ENCODE measurements at places on chromosomes 1 and 21.

GRCh38 chr21:33151941-33152731, 77.6 kb upstream of the IFNAR2 start:
- no peak for DNase-seq

GRCh38 chr1:48048064-48048463, 50.9 kb upstream of the TRABD2B start:
- DNase-seq: no peak

GRCh38 chr1:72050551-72050950, 231.8 kb downstream of the NEGR1 start:
- DNase-seq: no peak

DNA sequence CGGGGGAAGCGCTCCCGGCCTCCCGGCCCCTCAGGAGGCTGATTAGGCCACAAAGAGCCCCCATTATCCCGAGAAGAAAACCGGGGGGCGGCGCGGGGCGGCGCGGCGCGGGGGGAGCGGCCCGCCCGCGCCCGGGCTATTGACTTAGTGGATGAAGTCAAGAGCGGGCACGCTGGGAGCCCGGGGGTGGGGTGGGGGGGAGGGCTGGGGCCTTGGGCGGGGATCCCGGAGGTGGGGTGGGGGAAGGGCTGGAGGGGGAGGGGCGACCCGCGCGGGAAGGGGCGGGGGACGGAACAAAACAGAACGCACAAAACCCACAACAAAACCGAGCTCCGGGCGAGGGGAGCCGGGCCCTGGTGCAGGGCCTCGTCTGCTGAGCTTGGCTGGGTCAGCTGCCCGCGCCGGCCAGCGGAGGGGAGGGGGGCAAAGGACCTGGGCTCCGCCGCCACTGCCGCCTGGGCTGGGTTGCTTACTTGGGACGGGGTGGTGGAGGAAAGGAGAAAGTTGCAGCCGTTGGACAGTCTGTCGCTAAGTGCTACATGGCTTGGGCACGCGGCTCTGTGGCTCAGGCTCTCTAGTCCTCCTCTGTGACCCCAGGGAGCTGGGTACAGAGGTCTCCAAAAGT, 16.3 kb downstream of the PAX7 start:
- DNase-seq: no peak

DNA sequence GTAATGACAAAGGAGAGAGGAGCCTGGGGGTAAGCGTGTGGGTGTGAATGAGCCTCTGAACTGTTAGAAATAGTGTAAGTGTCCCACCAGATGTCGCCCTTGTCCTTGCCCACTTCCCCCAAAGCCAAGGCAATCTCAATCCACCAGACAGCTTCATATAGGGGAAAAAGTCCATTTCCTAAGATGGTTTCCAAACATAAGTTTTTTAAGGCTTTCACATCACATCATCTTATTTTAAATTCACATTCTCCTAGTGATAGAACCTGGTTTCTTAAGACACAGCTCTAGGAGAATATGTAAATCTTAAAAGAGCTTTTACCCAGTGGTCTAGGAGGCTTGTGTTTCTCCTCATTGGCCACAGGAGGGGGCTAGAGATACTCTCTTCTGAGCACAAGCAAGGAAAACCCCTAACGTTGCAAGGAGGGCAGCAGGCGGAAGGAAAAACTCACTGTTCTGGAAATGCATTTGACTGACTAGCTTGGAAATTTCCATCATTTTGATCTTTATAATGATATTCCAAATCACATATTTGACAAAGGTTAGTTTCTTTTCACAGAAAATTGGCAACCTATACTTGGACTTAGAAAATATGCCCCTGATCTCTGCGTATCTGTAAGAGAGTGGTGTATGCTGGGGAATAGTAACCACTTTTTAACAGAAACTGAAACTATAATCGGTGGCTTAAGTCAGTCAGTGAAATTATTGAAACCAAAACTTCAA, 51.9 kb upstream of the LPAR3 start:
- peak; percentile 74 for DNase-seq

- DNase-seq: peak; percentile 92
Observed at GRCh38 chr1:32208891-32209328, at the start of gene DCDC2B. Gene DCDC2B (plus strand): TSS chr1:32209089. CDS start chr1:32209094, 5 bp downstream.

- no peak for DNase-seq
Observed at GRCh38 chr1:8070381-8070811, 44.3 kb upstream of the ERRFI1 start.

DNA sequence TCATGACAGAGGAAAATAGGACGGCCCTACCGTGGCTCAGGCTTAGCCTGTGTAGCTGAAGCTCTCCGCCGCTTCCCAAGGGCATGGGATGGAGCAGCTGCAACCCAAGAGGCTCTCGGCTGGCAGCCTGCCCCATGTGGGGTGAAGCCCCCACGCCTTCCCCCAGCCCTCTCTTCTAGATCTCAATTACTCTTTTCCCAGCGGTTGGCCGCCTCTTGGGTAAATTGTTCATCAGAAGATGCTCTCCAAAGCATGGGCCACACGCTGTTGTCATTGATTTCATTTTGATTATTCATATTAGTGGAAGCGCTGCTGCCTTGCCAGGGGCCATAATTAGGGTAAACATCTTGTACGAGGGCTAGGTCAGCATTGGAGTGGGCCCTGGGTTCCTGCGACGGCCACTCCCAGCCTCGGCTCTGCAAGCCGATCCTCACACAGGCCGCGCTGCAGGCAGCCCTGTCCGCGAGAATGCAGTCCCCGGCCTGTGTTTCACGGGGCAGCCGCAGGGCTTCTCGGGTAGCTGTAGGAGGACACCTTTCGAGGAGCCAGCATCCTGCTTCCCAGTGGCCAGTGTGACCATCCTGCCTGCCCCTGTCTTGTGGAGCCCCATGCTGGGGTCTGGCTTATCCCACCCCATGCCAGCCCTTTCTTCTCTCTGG, 114.4 kb upstream of the VAMP3 start:
- DNase-seq: no peak

GRCh38 chr1:162458236-162458635, 39.4 kb upstream of the UHMK1 start:
- DNase-seq: no peak

- DNase-seq: peak; percentile 27
Observed at GRCh38 chr1:225318706-225319575, 108.9 kb downstream of the LBR start.

- no peak for DNase-seq
Observed at GRCh38 chr1:207064561-207064960, 11.5 kb downstream of the PFKFB2 start.

DNA sequence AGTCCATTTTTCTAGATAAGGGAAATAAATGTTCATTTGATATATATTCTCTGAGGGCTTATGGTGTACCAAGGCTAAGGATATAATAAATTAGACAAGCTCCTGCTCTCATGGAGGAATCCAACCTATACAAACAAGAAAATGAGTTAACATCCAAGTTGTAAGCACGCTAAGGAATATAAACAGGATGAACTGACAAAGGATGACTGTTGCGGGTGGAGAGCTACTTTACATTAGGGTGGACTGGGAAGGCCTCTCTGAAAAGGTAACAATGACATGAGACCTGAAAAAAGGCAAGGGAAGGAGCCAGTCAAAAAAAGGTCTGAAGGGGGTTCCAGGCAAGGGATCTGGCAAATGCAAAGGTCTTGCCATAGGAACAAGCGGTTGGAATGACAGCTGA, 3.1 kb downstream of the BCAR3 start:
- no peak for DNase-seq

DNA sequence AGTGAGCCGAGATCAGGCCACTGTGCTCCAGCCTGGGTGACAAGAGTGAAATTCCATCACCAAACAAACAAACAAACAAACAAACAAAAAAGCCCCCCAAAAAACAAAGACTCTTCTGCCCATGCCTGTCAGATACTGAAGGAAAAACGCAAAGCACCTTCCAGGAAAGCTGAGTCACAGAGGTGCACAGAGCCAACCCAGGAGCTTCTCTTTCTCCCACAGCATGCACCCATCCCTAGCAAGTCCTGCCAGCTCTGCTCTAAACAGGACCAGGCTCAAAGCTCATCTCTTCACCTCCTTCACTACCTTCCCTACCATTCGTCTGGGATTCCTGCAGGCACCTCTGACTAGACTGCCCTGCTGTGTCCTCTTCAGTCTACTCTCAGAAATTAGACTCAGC, 46.5 kb downstream of the ETS2 start:
- no peak for DNase-seq

DNA sequence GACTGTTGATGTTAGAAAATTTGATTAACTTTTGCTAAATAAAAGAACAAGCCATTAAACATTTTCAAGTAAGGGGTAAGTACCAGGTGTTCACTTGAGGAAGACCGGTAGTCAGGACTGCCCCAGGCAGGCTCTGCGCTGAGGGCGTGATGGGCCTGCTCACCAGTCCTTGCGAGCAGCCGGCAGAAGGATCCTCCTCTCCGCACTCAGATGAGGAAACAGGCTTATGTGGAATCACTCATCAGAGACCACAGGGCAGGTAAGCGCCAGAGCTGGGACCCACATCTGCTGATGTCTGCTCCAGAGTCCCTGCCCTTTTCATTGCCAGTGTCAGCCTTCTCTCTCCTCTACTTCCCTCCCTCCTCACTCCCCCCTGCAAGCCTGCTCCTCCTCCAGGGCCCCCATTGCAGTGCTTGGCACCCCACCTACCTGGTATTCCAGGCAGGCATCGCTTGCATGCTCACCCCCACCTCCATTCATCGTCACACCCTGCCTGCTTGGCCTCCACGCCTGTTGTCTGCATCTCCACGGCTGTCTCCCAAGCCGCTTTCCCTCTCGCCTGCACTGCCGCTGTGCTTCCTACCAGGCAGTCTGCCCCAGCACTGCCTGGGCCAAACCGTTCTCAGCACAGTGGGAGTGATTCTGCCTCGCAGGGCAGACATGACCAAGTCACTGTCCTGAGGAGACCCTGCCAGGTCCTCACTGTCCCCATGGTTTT, 24.7 kb upstream of the KDM4A start:
- DNase-seq: no peak

DNA sequence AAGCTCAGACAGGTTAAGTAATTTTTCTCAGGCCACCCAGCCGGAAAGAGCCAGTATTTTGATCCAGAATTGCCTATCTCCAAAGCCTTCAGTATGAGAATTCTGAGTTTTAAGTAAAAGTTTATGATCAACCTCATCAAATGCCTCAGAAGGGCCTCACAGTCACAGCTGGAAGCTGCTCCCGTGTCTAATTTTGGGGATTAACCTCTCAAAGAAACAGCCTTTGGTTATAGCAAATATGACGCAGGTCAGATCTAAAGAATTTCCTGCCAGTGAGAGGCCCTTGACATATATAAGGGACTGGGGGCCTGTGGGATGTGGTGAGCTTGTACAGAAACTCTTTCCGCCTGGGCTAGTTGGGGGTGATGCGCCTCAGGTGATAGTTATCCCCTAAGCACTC, 2.3 kb downstream of the EXTL1 start:
- DNase-seq: no peak

DNA sequence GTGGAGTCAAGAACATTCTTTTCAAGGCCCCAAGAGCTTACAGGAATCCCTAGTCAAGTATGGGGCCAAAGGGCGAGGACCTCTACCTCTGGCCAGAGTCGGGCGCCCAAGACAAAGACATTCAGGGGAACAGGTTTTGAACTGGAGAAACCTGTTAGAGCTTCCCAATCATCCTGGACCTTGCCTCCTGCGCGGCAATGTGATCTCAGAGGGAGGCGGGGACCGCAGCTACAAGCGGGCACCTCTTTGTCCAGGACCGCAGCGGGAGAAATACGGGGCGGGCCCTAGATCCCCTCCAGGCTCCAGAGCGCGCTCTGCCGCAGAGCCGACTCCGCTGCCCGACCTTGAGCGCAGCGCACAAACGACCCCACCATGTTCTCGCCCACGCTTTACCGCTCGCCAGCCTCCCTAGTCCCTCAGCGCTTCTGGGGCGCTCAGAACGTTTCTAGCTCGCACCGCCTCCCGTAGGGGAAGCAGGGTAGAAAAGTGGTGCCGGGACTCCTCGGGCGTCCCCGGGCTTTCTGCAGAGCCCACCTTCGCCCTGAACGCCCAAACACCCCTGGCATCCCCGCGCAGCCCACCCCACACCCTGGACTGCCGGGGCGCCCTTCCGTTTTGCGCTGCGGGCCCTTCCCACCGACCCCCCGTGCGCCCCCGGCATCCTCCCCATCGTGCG, 28.1 kb downstream of the RABIF start:
- peak; percentile 50 for DNase-seq

- peak; percentile 84 for DNase-seq
Observed at GRCh38 chr21:41766883-41767605, at the start of gene RIPK4. Gene RIPK4 (minus strand): TSS chr21:41767052. CDS start chr21:41767041, 11 bp downstream.

GRCh38 chr1:6869545-6869944, 84.3 kb downstream of the CAMTA1 start:
- DNase-seq: no peak
